Left ventricle myocardium inferior (tissue), 1 donor: ENCODE measurements at places on chromosomes 1 and 21.

- DNase-seq = no peak
Observed at GRCh38 chr1:30698401-30698981, 24.9 kb downstream of the MATN1 start.

- no peak for DNase-seq
Observed at GRCh38 chr1:68143633-68144032, 88.7 kb downstream of the WLS start.

DNA sequence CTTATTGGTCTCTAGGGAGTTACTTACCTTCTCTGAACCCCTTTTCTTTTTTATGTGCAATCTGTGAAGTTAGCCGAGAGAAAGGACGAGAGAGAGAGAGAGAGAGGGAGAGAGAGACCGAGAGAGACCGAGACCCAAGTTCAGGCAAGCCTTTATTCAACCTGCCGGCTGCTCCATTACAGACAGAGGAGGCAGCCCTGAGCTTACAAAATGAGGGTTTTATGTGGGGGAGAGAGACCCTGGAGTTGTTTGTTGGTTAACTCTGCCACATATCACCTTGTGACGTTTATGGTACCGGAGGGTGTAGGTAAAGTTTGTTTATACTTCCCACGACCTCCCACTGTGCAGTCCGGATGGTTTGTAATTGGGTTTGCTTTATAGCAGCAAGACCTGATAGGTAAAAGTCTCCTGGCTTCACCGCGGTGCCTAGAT, 1.5 kb upstream of the MCOLN3 start:
- no peak for DNase-seq

DNA sequence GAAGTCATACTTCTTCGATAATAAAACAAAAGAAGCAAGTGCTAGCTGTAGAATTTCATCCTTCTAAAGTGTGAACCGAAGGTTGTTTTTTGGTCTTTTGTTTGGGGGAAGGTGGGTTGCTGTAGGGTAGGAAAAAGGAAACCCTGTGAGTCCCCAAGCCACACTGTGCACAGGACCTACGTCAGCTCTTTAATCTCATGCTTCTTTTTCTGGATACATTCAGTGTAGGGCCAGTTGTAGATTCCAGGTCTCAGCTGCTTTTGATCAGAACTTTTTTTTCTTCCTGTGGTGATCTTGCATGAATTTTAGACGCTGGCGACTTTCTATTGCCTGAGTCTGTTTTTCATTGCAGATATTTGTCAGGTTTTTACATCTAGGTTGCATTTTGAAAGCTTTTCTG, 40.2 kb downstream of the BCL9 start:
- DNase-seq = no peak

- DNase-seq = no peak
Observed at GRCh38 chr1:160987359-160988050, 32.9 kb upstream of the ITLN2 start.

- peak; percentile 49 for DNase-seq
Observed at GRCh38 chr1:203320591-203321272, 15.4 kb downstream of the BTG2 start.

DNA sequence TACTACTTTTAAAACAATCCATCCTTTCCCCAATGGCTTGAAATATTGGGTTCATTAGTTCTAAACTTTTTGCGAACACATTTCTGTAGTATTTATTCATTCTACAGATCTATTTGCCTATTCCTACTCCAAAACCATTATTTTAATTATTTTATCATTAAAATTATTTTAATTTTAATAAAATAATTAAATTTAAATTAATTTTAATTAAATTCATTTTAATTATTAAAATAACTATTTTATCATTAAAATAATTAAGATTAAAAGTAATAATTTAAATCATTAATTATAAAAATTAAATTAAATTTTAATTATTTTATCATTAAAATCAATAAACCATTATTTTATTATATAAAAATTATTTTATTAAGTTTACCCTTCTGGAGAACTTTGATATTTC, 15.6 kb downstream of the EDEM3 start:
- no peak for DNase-seq

GRCh38 chr1:180230791-180231505, 884 bp downstream of the LHX4 start:
- no peak for DNase-seq

- DNase-seq = no peak
Observed at GRCh38 chr1:20071416-20071815, 1.4 kb downstream of the PLA2G5 start.

GRCh38 chr1:19307794-19308508, 4.0 kb downstream of the AKR7A2 start:
- DNase-seq = no peak

DNA sequence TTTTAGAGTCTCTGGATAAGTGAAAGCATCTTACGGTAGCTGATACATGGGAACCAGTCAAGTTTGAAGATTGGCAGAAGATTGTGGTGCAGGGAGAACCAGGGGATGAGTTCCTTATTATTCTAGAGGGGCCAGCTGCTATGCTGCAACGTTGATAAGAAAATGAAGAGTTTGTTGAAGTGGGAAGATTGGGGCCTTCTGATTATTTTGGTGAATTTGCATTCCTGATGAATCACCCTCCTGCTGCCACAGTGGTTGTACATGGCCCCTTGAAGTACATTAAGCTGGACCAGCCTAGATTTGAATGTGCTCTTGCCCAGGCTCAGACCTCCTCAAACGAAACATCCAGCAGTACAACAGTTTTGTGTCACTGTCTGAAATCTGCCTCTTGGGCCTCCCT, 45.9 kb downstream of the BTBD8 start:
- no peak for DNase-seq

GRCh38 chr1:24635195-24635843, 7.8 kb upstream of the SRRM1 start:
- DNase-seq = no peak

DNA sequence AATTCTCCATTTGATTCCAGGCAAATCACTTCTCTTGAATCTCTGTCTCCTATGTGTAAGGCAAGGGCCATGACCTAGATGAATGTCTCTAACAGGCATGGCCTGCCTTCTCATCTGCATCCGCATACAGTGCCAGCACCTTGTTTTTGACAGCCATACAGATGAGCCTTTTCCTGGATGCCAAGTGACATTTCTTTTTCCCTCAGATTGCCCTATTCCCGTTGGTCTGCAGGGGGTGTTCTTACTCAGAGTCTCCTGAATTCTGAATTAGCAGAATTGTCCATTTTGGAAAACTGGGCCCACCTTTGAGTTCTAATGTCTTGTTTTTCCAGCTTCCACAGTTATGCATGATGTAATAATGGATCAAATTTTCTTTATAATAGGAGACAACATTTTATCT, 88.0 kb upstream of the ADAR start:
- no peak for DNase-seq

GRCh38 chr1:183571678-183572268, 18.5 kb downstream of the NCF2 start:
- DNase-seq = no peak

- DNase-seq = no peak
Observed at GRCh38 chr1:15960808-15961207, 15.1 kb downstream of the ZBTB17 start.

GRCh38 chr1:46422261-46422871, 28.2 kb downstream of the FAAH start:
- no peak for DNase-seq

- no peak for DNase-seq
Observed at GRCh38 chr1:35053433-35053832, 21.7 kb upstream of the ZMYM6 start.

GRCh38 chr1:107943694-107944093, 21.3 kb downstream of the VAV3 start:
- no peak for DNase-seq

DNA sequence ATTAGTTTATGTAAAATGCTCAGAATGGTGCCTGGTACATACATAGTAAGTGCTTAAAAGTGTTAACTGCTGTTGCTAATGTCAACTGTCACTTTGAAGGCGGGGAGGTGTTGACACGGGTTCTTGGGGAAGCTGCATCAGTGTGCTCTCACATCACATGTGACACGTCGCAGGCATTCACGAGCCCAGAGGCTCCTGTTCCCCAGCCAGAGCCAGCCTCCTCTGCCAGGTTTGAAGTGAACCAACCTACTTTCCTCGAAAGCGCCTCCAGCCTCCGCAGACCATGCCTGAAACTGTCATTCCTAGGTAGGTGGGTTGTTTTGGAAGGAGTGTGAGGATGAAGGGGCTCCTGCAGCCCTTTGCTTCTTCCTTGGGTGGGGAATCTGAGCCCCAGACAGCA, 13.8 kb downstream of the GALNT2 start:
- peak; percentile 69 for DNase-seq

GRCh38 chr21:22871692-22872091, 1873.5 kb downstream of the NCAM2 start:
- no peak for DNase-seq

- DNase-seq = no peak
Observed at GRCh38 chr1:217389895-217390294, 241.0 kb downstream of the GPATCH2 start.

- DNase-seq = peak; percentile 23
Observed at GRCh38 chr1:198238121-198238520, 81.3 kb downstream of the NEK7 start.

- no peak for DNase-seq
Observed at GRCh38 chr1:5264476-5264875, 610.1 kb downstream of the AJAP1 start.

GRCh38 chr1:28113242-28113572, 24.8 kb upstream of the EYA3 start:
- DNase-seq = no peak

- no peak for DNase-seq
Observed at GRCh38 chr1:23742670-23743286, 493 bp upstream of the ELOA start.

GRCh38 chr1:84862810-84863251, 30.2 kb downstream of the LPAR3 start:
- DNase-seq = no peak

DNA sequence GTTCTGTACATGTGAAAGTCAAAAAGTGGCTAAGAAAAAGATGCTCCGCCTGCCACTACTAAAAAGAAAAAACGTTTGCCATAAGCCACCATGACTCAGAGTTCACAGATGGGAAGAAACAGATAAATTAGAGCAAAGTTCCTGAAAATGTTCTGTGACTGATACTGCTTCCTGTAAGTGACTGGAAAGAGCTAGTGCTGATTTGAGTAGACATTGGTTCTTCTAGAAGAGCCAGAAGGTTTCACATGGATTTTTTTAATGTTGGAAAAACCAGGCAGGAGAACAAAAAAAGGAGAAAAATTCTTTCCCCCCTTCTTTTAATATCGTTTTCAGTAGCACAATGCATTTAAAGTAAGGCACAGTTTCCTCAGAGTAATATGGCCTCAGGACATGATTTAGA, 221.4 kb downstream of the HLX start:
- no peak for DNase-seq

DNA sequence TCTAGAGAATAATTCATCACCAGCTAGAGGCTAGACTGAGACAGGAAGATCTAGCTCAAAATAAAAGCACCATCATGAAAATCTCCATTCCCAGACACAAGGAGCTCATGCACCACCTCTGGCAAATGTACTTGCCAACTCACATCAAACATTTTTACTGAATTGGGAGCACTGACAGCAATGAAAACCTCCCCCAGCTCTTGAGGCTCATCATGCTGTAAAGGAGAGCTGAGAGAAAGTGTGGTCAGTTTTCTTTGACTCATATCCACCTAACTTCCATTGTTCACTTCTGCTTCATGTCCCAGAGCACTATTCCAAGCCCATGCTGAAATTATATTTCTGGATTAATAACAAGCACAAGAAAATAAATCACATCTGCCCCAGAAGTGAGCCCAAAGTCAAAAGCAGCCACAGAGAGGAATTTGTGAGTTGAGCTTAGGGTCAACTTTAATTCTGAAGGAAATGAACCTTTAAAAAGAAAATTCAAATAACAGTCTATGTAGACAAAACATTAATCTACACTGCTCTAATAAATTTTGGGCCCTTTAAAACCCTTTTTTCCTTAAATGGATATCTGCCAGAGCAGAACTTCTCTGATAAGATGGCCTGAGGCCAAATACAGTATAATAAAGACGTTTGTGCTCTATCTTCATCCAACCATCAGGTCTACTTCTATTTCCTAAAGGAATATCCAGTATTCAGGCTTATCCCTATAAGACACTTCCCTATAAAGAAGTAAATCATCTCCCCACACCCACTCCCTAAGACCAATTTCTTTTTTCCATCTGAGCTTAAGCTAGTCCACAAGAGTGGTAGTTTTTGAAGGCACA, 85.9 kb upstream of the ADAM30 start:
- DNase-seq = no peak
